Spinal cord (tissue), 10 donors: ENCODE measurements at places on chromosomes 12 and 14. TPM values are rescaled to one million over a fixed set of nuclear protein-coding genes. Genes with fewer than 3 reads are reported as not detected.

DNA sequence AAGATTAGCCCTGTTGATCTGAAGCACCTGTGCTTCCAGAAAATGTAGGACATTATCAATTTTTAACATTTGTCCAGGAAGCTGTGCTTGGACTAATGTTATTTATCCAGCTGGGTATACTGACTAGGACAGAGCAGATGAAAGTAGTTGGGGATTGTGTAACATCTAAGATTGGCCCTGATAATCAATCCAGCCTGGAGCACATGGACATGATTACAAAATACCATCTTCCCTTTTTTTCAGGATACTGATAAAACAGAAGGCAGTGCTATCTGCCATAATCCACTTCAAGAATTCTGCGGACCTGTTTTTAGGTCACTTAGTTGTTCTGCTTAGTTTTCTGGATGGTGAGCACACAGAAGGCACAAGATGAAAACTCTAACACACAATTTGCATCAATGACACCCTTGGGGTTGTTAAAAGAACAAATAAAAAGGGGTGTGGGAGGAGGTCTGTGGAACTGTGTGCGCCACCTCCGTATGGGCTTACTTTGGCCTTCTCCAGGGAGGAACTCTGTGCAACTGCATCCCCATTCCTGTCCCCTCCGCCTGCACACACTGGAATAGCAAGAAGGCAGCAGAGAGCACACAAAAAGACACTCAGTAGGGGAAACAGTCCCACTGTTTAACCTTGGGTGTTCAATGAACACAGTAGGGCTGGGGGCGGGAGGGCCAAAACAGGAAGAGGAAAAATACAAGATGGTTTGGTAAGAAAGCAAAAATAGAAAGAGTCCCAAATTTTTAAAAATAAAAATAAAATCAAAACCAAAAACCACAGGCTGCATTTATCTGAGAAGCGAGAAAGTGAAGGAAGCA, 31.1 kb upstream of the DUSP6 start:
- peaks cover 7% of the 10 kb centered on the region for H3K4me1 ChIP-seq
- no peak overlapping the region for H3K27ac ChIP-seq
- no peak for DNase-seq
- no peaks in the 10 kb centered on the region for H3K36me3 ChIP-seq

DNA sequence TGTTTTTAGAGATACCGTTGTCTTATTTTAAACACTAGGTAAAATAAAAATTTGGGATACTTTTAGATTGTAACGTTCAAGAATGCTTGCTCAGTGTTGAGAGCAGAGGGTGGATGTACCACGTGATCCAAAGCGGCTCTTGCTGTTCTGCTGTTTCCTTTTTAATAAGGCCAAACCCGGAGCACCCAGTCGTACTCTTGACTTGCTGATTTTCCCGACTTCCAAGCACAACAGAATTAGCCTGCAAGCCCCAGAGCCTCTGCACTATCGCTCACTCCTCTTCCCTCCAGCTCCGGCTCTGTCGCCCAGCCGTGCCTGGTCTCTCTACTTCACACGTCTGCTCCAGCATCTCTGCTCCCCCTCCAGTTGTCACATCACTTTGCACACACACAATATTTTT, 77.3 kb downstream of the EMP1 start:
- H3K27ac ChIP-seq: no peak overlapping the region
- H3K4me3 ChIP-seq: no peak overlapping the region
- H3K27me3 ChIP-seq: no peaks in the 10 kb centered on the region
- peaks cover 23% of the 10 kb centered on the region for H3K4me1 ChIP-seq

DNA sequence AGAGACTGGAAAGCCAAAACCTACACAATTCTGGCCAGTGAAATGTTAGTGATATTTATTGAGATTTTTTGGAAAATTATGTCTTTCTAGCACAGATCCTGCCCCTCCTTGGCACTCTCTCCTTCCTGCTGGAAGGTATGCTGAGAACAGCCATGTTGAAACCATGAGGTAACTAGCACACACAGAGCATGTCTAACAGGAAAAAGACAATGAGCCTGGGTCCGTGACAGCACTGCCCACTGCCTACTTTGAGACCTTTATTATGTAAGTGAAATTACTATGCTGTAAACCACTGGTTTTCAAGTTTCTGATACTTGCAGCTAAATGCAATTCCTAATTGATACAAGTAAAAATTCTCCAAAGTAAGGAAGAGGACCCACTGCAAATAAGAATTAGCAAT, 81.6 kb upstream of the SINHCAF start:
- H3K4me3 ChIP-seq: no peak overlapping the region
- H3K27ac ChIP-seq: no peak overlapping the region
- no peaks in the 10 kb centered on the region for H3K4me1 ChIP-seq
- H3K27me3 ChIP-seq: no peaks in the 10 kb centered on the region
- H3K36me3 ChIP-seq: peaks cover 26% of the 10 kb centered on the region
- no peak for DNase-seq

- H3K36me3 ChIP-seq: peaks cover 64% of the 10 kb centered on the region
- no peak for DNase-seq
- H3K27ac ChIP-seq: no peak overlapping the region
- H3K4me1 ChIP-seq: peaks cover 18% of the 10 kb centered on the region
- no peaks in the 10 kb centered on the region for H3K27me3 ChIP-seq
- H3K4me3 ChIP-seq: no peak overlapping the region
Observed at GRCh38 chr14:64213853-64214570, 80.2 kb downstream of the ESR2 start.

GRCh38 chr12:130796985-130797686, 41.9 kb downstream of the STX2 start:
- H3K4me1 ChIP-seq: peaks cover 6% of the 10 kb centered on the region
- H3K36me3 ChIP-seq: peaks cover 50% of the 10 kb centered on the region
- no peak overlapping the region for H3K4me3 ChIP-seq
- H3K27me3 ChIP-seq: no peaks in the 10 kb centered on the region
- DNase-seq: no peak
- no peak overlapping the region for H3K27ac ChIP-seq

DNA sequence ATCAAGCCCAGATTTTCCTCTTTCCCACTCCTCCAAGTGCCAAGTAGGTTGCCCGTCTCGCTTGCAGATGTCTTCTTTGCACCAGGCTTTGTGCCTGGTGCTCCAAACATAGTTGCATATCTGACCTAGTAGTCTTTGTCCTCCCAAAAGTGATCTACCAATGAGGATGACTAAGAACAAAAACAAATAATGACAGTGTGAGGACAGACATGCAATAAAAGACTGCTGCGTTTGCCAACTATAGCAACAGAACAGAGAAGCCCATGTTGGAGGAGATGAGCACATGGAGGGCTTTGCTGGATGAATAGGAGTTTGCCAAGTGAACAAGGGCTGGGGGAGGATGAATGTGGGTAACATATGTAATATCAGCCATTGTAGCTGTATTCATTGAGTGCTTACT, 15.6 kb downstream of the DTX1 start:
- H3K4me1 ChIP-seq: peaks cover 53% of the 10 kb centered on the region
- no peaks in the 10 kb centered on the region for H3K27me3 ChIP-seq
- peak overlapping the region; percentile 73 for H3K27ac ChIP-seq
- H3K36me3 ChIP-seq: peaks cover 30% of the 10 kb centered on the region
- no peak overlapping the region for H3K4me3 ChIP-seq

- H3K36me3 ChIP-seq: no peaks in the 10 kb centered on the region
- H3K4me1 ChIP-seq: peaks cover 3% of the 10 kb centered on the region
- H3K27ac ChIP-seq: no peak overlapping the region
Observed at GRCh38 chr14:24988760-24989159, 61.2 kb downstream of the STXBP6 start.

- H3K27ac ChIP-seq: no peak overlapping the region
- no peaks in the 10 kb centered on the region for H3K36me3 ChIP-seq
- no peak for DNase-seq
- no peaks in the 10 kb centered on the region for H3K27me3 ChIP-seq
Observed at GRCh38 chr14:57080691-57081090, 188.0 kb downstream of the EXOC5 start.

DNA sequence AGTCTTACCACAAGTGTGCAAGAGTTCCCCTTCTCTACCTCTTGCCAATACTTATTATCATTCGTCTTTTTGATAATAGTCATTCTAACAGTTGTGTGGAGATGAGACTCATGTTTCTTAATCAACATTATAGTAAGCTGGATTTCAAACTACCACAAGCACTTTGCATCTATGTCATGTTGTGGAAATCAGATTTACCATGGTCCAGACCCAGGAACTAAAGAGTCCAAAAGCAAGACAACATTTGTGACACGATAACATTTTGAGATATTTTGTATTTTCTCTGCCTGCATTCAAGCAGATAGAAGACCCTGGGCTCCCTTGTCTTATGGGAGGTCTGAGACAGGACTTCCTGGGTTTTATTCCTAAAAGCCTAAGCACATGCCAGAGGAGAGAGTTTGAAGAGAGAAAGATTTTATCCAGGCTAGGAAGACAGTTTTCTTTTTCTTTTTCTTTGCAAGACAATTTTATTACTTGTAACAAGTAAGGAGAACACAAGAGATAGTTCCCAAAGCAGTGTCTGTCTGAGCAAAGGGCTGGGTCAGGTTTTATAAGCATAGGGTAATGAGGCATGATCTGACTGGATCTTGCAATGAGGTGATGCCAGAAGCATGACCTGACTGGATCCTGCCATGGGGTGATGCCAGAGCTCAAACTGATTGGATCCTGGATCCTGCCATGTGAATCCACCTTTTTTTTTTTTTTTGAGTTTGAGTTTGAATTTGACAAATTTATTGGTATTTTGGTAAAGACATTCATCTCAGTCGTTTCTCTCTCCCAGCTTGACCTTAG, 180.5 kb upstream of the HMGA2 start:
- no peaks in the 10 kb centered on the region for H3K4me1 ChIP-seq
- DNase-seq: no peak
- H3K27me3 ChIP-seq: no peaks in the 10 kb centered on the region
- no peaks in the 10 kb centered on the region for H3K36me3 ChIP-seq
- H3K4me3 ChIP-seq: no peak overlapping the region

DNA sequence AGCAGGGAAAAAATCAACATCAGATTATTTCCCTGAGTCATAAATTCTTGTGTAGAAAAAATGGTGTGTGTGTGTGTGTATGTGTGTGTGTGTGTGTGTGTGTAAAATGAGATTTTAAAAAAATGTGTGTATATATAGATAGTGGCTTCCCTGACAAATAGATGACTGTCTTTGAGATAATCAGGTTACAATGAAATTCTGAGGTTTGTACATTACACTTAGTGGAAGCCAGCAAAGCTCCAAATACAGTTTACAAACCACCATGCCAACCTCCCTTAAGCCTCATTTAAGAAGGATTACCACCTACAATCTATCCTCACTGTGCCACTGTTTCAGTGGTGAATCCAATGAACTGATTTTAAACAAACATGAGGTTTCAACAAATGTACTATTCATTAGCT, 93.8 kb downstream of the MED13L start:
- DNase-seq: no peak
- no peaks in the 10 kb centered on the region for H3K4me1 ChIP-seq

DNA sequence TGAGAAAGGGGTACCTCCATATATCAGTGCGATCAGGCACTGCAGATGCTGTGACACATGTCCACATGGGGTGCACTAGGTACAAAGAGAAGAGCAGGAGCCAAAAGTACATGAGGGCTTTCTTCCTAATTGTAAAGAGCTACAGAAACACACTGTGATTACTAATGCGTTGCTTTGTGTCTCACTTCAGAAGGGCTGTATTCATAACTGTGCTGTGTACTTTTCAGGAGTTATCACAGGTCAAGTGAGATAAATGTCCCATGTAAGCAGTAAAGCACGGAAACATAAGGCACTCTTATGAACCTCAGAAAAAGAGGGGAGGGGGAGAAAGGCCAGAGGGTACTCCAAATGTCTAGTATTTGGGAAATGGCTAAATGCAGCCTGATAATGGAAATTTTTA, 10.6 kb downstream of the SPRING1 start:
- no peak overlapping the region for H3K27ac ChIP-seq
- no peak for DNase-seq

- no peak overlapping the region for H3K27ac ChIP-seq
- no peaks in the 10 kb centered on the region for H3K36me3 ChIP-seq
- no peaks in the 10 kb centered on the region for H3K4me1 ChIP-seq
Observed at GRCh38 chr12:33052141-33053051, 155.8 kb upstream of the PKP2 start.

DNA sequence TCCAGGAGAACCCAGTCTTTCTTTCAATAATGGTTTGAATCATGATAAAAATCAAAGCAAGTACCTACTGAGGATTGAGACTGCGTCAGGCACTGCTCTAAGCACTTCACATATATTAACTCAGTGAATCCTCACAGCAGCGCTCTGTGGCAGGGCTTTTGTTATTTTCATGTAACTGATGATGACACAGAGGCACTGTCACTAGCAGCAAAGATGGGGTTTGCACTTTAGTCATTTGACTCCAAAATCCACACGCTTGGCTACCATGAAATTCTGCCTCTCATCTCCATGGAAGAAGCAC, 98.8 kb upstream of the GSC start:
- DNase-seq: no peak
- peaks cover 12% of the 10 kb centered on the region for H3K27me3 ChIP-seq
- H3K27ac ChIP-seq: no peak overlapping the region
- no peaks in the 10 kb centered on the region for H3K36me3 ChIP-seq

GRCh38 chr12:59386236-59386635, 209.6 kb upstream of the SLC16A7 start:
- peak; percentile 69 for DNase-seq
- H3K27me3 ChIP-seq: no peaks in the 10 kb centered on the region
- no peak overlapping the region for H3K27ac ChIP-seq
- H3K4me1 ChIP-seq: no peaks in the 10 kb centered on the region
- no peak overlapping the region for H3K4me3 ChIP-seq

DNA sequence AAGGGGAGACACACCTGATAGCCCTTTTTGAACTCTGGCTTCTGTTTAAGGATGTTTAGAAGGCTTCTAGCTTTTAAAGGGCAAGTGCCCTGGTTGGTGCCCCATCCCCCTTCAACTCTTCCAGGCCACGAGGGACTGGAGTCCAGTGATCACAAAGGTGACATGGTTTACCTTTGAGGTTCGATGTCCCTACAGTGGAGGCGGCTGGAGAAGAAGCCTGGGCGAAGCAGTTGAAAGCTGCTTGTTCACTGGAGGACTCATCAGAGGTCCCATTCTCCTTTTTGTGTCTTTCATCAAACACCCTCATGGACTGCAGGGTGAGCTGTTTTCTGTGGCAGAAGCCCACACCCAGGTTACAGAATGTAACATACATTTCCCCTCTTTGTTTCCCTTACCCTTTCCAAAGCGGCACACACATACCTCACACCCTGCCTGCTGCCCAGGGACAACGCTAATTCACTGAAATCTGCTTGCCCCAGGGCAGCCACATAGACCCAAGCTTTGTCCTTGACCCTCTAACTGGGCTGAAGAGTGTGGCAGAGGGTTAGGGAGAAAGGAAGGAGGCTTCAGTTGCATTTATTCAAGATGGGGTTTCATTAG, 7.7 kb downstream of the TBX3 start:
- H3K4me1 ChIP-seq: peaks cover 20% of the 10 kb centered on the region
- no peak overlapping the region for H3K27ac ChIP-seq
- H3K36me3 ChIP-seq: no peaks in the 10 kb centered on the region
- H3K27me3 ChIP-seq: peaks cover 100% of the 10 kb centered on the region

GRCh38 chr14:67704484-67705089, 2.9 kb downstream of the RDH12 start:
- no peak overlapping the region for H3K4me3 ChIP-seq
- H3K36me3 ChIP-seq: no peaks in the 10 kb centered on the region
- H3K27me3 ChIP-seq: no peaks in the 10 kb centered on the region
- no peaks in the 10 kb centered on the region for H3K4me1 ChIP-seq
- peak; percentile 89 for DNase-seq
- no peak overlapping the region for H3K27ac ChIP-seq

SERPINA9 gene
- not detected for total RNA-seq

KRT85 gene
- total RNA-seq: not detected

POTEG gene
- not detected for total RNA-seq

PLEKHH1 gene
- total RNA-seq: 20.7 TPM

TSPAN9 gene
- total RNA-seq: 28.3 TPM

CIT gene
- total RNA-seq: 28.5 TPM

OR6C3 gene
- total RNA-seq: not detected
